AG10803 (cell line): ENCODE measurements at places on chromosomes 1 and 21.
A peak's percentile ranks its signal among the peaks of the same experiment; 100 is the strongest.

DNA sequence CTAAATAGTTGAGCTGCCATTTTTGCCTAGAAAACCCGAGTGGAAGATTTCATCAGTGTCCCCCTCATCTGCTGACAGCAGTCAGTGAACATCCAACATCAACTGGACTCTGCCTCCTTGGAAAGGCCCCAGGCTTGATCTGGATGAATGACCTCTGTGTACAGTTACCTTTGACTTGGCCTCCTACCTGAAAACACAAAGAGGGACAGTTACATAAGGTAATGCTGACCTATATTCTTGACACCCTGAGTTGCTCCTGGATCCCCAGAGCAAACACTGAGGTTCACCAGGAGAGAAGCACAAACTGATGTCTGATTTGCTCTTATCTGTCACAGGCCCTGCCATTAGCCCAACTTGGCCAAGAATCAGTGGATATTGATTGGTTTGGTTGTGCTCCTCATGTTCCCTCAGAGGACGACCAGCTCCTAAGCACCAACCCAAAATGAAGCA lies 138.9 kb downstream of the PROX1 start:
- DNase-seq = no peak

GRCh38 chr1:180482425-180483275 lies 19.7 kb downstream of the ACBD6 start:
- DNase-seq = peak; percentile 59

- DNase-seq = no peak
These were observed 77.7 kb downstream of the LRRC8C start for GRCh38 chr1:89710498-89711139.

- no peak for DNase-seq
These were observed 5.8 kb upstream of the CRABP2 start for GRCh38 chr1:156711011-156711817.

DNA sequence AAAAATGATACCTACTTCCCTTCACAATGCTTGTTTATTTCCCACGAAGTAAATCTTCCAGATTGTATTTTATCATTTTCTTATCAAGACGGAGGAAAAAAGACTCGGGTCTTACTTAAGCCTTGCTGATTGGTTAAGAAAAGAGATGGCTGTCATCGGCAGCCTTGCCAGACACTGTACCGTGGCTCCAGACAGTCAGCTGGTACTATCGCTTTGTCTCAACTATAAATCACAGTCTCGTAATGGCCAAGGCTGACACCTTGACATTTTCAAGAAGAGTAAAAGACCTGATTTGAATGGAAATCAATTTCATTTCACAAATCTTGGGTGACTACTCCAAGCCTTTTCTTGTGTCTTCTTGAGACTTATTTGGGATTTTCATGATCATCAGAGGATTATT lies 868.0 kb downstream of the USP25 start:
- no peak for DNase-seq

- peak; percentile 33 for DNase-seq
These were observed 5.9 kb upstream of the MYOM3 start for GRCh38 chr1:24117722-24118409.

DNA sequence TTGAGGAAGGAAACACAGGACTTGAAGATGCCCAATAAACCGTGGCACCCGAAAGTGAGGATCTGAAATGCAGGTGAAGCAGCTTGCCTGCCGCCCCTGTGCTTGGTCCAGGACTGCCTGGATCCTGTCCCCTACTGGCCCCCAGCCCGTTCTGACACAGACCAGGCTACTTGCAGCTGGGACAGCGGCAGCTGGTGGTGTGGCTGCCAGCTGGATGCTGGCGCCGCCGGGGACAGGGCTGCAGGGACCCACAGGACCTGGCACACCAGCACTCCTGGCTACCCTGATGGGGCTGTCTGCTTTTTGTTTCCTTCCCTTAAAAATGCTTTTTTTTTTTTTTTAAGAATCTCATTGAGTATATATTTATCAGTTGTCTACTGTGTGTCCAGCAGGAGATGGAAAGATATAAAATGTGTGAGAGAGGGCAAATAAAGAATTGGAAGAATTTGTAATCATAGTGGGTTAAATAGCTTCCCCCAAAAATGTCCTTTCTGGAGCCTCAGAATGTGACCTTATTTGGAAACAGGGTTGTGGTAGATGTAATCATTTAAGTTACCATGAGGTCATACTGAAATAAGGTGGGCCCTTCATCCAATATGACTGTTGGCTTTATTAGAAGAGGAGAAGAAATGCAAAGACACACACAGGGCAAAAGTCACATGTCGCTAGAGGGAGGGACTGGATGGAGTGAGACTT lies 165.6 kb downstream of the DSCAM start:
- DNase-seq = no peak
